Activated naive CD4-positive, alpha-beta T cell treated with anti-CD3 and anti-CD28 coated beads, Interleukin-2, amount 10 ng/mL, durations not matched to agents 7 days and 5 days (primary cell): ENCODE measurements at places on chromosomes 11 and 22.

DNA sequence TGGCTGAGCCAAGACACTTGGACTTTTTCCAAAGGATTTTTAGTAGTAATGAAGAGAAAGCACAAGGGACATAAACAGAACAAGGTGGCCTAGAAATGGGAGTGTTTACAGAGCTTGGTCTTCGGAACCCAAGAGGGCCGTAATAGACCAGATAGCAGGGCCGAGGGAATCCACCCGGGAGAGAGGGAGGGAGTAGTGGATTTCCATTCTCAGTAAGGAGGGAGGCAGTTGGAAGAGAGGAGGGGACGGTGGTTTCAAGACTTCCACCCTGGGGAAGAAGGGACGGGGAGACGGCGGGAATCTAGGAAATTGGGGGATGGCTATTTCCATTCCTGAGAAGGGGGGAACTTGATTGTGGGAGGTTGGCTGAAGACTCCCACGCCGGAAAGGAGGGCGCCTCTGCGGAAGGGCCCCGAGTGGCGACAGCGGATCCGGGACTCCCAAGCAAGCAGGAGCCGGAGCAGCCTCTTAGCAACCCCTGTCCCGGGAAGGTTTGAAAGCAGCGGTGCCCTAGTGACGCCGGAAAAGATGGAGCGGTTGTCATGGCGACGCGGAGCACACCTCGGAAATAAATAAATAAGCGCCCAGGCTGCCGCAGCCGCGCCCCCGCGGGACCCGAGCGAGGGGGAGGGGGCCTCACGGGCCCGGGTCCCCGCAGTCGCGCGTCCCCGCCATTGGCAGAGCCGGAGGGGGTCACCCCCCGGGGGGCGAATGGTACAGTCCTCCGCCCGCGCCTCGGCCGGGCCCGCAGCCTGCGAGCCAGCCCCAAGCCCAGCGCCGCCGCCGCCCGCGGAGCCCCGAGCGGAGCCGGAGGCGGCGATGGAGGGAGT is 31.6 kb downstream of the EIF3F start:
- H3K27me3 ChIP-seq: peaks cover 71% of the 10 kb centered on the region
- peaks cover 2% of the 10 kb centered on the region for H3K36me3 ChIP-seq
- DNase-seq: peak; percentile 83

DNA sequence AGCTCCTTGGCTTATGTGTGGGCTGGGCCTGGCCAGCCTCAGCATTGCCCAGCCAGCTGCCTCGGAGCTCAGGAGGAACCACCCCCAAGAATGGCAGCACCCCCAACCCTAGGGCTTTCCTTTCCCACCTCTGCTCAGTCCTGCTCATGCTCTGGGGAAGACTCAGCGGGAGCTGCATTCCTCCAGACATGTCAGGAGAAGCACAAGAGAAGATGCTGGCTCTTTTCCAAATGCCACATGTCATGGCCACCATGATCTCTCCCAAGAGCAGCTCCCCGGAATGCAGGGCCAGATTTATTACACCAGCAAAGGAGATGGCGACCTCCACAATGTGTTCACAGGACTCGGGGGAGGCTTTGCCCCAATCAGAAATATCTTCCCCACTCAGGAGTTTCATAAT is 143.7 kb downstream of the PKNOX2 start:
- H3K4me1 ChIP-seq: no peaks in the 10 kb centered on the region
- H3K36me3 ChIP-seq: no peaks in the 10 kb centered on the region
- H3K4me3 ChIP-seq: no peak overlapping the region

DNA sequence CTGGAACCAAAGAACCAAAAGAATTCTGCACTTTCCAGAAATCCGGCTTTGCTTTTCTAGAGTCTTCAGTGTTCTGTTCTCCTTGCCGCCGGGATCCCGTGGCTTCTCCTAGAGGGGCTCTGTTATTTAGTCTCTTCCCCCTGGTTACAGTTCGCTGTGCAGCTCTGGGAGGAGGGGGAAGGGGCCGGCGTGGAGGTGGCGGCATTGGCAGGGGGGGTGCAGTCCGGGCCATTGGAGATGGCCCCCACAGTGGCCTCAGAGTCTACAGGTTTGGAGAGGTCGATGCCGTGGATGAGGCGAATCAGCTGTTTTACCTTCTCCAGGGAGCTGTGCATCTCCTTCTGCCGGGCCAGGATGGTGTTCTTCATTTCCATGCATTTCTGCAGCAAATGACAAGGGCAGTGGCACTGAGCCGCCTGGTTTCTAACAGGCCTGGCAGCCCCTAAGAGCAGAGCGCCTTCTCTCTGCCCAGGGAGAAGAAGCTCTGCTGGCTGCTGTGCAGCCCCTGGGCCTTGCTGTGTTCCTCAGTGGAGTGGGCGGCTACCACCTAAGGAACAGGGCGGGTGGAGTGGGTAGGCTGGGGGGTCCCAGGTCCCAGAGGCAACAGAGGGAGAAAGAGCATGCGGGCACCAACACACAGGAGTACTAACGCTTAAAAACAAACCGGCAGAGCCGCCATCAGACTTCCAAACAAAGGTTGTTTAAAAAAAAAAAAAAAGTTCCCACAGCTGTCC is 11.6 kb downstream of the LARGE2 start:
- no peaks in the 10 kb centered on the region for H3K27me3 ChIP-seq
- H3K4me3 ChIP-seq: no peak overlapping the region
- H3K27ac ChIP-seq: no peak overlapping the region
- H3K36me3 ChIP-seq: peaks cover 10% of the 10 kb centered on the region
- DNase-seq: no peak

DNA sequence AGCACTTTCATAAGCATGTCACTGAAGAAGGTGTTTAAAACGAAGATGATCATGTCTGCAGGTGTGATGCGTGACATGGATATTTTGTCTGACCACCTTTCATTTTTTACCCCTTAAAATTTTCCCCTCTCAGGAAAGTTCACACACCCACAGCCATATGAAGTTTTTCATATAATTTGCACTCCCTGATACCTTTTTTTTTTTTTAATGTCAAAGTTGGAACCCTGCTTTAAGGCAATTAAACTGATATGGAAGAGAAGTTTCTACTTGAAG is 104.6 kb downstream of the ATXN10 start:
- no peaks in the 10 kb centered on the region for H3K4me1 ChIP-seq
- no peak overlapping the region for H3K27ac ChIP-seq
- H3K4me3 ChIP-seq: no peak overlapping the region
- no peaks in the 10 kb centered on the region for H3K27me3 ChIP-seq

- H3K27me3 ChIP-seq: peaks cover 7% of the 10 kb centered on the region
- no peak overlapping the region for H3K27ac ChIP-seq
- H3K36me3 ChIP-seq: no peaks in the 10 kb centered on the region
- H3K4me3 ChIP-seq: no peak overlapping the region
Measured at GRCh38 chr11:70251659-70252321, 18.7 kb upstream of the PPFIA1 start.

DNA sequence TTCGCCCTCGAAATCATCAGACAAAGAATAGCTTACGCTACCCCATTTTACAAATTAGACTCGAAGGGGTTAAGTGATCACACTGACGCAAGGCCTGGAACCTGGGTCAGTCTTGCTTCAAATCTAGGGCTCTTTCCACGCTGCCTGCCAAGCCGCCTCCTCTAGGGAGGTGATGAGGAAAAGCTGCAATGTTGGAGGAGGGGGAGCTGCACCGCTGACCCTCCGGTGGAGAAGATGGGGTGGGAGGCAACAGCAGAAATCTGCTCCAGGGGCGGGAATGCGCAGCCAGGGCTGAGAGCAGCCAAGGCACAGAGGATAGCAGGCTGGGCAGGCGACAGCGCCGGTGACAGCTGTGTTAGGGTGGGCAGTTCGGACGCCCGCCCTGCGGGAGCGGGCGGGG is 595 bp downstream of the SYVN1 start:
- peaks cover 42% of the 10 kb centered on the region for H3K4me1 ChIP-seq
- peak; percentile 41 for DNase-seq
- peaks cover 23% of the 10 kb centered on the region for H3K36me3 ChIP-seq
- H3K27ac ChIP-seq: peak overlapping the region; percentile 100
- no peaks in the 10 kb centered on the region for H3K27me3 ChIP-seq

GRCh38 chr11:34245041-34245440 is 112.8 kb downstream of the ABTB2 start:
- no peak overlapping the region for H3K4me3 ChIP-seq
- no peak for DNase-seq
- no peak overlapping the region for H3K27ac ChIP-seq
- peaks cover 4% of the 10 kb centered on the region for H3K36me3 ChIP-seq
- peaks cover 62% of the 10 kb centered on the region for H3K4me1 ChIP-seq
- H3K27me3 ChIP-seq: peaks cover 55% of the 10 kb centered on the region

DNA sequence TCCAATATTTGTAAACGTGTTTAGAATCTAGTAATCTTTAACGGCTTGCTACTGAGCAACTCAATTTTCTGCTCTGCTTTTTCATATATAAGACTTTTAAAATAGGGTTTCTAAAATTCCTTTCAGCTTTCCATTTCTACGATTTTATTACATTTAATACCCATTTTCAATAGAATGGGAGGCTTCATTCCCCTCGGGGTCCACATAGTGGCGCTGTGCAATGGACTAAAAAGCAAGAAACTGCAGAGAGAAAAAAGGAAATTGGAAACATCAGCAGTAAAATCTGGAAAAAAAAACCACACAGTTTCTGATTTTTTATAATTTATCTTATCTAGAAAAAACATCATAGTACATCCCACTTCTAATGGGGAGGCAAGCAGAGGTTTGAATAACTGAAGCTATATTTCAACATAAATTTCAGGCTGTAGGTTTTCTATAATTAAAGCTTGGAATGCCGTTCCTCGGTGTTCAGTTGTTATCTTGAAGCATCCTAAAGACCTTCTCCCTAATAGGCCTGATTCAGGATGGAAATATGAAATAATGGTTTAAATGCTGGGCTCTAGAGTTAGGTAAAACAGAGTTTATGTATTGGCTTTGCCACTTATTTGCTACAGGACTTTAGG is 18.7 kb upstream of the JHY start:
- DNase-seq: peak; percentile 59
- no peak overlapping the region for H3K4me3 ChIP-seq
- H3K4me1 ChIP-seq: no peaks in the 10 kb centered on the region
- peaks cover 27% of the 10 kb centered on the region for H3K27me3 ChIP-seq
- H3K36me3 ChIP-seq: no peaks in the 10 kb centered on the region

DNA sequence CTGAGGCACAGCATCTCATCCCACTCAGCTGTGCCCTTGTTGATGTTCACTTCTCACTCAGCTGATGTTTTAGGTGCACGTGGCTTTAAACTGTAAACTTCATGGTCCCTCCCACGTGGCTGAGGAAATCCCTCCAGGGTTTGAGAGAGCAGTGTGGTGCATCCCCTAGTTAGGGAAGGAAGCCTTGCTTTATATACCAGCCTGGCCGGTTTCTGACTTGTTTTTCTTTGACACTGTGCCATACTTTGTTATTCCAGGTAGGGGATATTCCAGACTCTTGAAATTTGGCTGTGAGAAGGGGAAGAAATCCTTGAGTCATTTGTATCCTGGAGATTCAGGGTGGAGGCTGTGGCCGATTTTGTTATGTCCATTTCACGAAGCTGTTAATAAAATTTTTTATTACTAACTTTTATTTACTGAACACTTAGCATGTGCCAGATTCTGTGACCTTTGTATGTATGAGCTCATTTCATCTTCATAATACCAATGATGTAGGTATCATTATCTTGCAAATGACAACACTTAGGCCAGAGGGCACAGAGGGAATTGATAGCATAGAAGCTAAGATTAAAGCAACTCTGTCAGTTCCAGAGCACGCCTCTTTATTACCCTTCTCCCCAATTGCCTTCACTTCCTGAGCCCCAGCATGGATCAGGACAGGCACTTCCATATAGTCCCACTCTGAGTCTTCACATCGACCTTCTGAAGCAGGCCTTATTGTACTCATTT is 116.6 kb downstream of the NAV2 start:
- no peak overlapping the region for H3K27ac ChIP-seq
- H3K4me3 ChIP-seq: no peak overlapping the region
- H3K27me3 ChIP-seq: no peaks in the 10 kb centered on the region
- DNase-seq: no peak
- H3K4me1 ChIP-seq: no peaks in the 10 kb centered on the region

DNA sequence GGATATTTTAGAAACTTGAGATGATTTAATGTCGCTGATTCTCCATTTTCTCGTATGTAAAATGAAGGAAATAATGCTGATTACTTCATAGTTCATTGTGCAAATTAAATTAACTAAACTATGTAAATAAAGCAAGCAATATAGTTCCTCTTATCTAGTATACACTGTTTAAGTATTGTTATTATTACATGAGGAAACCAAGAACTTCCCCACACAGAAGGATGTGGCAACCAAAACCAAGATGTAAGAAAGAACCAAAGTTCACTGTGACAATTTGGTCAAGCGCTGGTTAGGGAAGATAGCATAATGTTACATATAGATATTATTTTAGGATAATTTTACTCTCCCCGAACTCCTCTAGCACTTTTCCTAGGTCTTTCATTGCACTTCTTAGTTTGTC is 103.2 kb downstream of the XKR3 start:
- no peak overlapping the region for H3K27ac ChIP-seq
- no peaks in the 10 kb centered on the region for H3K36me3 ChIP-seq
- H3K4me3 ChIP-seq: no peak overlapping the region
- no peaks in the 10 kb centered on the region for H3K27me3 ChIP-seq

GRCh38 chr11:111871693-111872161 is 346 bp upstream of the ALG9 start:
- no peaks in the 10 kb centered on the region for H3K27me3 ChIP-seq
- H3K36me3 ChIP-seq: peaks cover 30% of the 10 kb centered on the region
- H3K4me3 ChIP-seq: peak overlapping the region; percentile 91
- peak overlapping the region; percentile 92 for H3K27ac ChIP-seq

DNA sequence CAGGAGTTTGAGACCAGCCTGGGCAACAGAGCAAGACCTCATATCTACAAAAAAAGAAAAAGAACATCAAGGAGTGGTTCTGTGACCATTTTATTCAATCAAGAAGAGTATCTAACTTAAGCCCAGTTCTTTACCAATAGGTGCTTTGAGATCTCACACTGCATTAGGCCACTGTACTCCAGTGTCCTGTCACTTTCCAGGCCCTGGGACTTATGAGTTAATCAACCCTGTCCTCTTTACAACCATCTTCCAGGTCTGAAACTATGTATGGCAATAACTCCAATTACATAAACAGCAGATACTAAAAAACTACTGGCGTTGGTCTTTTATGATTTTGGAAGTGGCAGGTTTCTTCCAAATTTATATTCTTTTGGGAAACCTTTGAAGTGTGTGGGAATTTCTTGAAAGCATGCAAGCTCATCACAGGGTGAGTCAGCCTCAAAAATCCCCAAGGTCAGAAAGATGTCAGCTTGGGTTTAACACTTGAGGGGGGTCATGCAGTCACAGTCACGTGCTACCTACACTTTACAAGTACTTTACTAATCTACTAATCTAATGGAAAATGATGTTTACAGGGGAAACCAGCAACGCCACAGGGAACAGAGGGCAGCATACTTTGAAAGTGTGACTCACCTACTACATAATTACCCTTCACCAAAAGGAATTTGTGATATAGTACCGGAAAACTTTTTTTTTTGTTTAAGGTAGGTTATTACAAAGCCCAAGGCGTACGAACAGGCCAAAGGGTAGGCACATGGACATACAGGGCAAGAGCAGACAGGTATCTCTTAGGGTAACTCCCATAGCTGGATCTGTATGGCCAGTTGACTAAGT is 15.6 kb downstream of the PISD start:
- peaks cover 11% of the 10 kb centered on the region for H3K4me1 ChIP-seq
- H3K27ac ChIP-seq: no peak overlapping the region
- no peaks in the 10 kb centered on the region for H3K27me3 ChIP-seq
- H3K4me3 ChIP-seq: no peak overlapping the region
- no peak for DNase-seq

- no peaks in the 10 kb centered on the region for H3K4me1 ChIP-seq
- peaks cover 11% of the 10 kb centered on the region for H3K27me3 ChIP-seq
- H3K36me3 ChIP-seq: no peaks in the 10 kb centered on the region
- no peak for DNase-seq
Measured at GRCh38 chr11:33690290-33691065, 10.1 kb downstream of the C11orf91 start.
